H9 (cell line): ENCODE measurements at places on chromosomes 2 and 18. TPM values are rescaled to one million over a fixed set of nuclear protein-coding genes. Genes with fewer than 3 reads are reported as not detected.

GREB1L gene
- total RNA-seq, result 2.1 and 2.7 TPM in 2 replicates

COX7A2L gene
- total RNA-seq, result 102 and 103 TPM in 2 replicates

DNA sequence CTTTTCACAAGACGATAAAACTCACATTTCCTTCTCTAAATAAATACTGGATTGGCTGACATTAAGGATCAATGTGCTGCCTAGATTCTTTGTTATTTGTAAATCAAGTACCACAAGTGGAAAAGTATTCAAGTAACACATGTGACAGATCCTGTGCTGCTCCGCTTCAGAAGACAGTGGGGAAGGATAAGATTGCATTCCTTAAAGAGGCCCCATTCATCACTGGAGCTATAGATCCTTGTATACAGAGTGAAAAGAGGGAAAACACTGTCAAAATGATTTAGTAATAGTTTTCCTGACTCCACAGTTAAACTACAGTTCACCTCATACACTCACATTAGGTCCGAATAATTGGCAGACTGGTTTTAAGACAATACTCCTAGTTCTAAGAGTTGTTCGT lies 108.0 kb upstream of the CSRNP3 start:
- no peak for DNase-seq

DNA sequence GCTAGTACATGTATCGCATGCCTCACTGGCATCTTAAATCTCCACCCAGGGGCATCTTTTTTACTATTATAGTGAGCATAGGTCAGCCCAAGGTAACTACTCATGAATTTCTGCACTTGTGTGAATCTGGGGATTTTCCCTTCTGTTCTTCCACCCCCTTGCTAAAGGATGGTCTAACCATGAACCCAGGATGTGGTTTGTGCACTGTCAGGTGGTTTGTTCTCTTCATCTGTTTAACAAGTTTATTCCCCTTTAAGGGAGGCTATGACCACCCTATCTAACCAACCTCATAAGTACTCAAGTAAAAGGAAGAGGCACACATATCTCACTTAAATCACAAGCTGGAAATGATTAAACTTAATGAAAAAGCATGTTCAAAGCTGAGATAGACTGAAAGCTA lies 243.0 kb downstream of the RPRM start:
- no peak for DNase-seq

- no peak for DNase-seq
Observed at GRCh38 chr2:181904022-181904632, 12.6 kb downstream of the ITPRID2 start.

DNA sequence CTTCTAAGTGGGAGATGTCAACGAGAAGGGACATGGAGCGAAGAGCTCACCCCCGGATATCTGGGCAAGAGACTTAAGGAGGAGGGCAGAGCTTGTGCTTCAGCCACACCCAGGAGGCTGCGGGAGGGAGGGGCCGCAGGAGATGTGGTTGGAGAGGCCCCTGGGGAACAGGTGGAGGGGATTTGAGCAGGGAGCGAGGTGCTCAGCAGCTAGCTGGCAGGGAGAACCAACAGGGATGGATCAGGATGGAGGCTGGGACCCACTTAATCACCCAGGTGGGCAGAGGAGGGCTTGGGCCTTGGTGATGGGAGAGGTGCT lies 78.3 kb downstream of the MBP start:
- DNase-seq, result no peak

ZNF142 gene
- 41.4 and 43.4 TPM in 2 replicates for total RNA-seq

DNA sequence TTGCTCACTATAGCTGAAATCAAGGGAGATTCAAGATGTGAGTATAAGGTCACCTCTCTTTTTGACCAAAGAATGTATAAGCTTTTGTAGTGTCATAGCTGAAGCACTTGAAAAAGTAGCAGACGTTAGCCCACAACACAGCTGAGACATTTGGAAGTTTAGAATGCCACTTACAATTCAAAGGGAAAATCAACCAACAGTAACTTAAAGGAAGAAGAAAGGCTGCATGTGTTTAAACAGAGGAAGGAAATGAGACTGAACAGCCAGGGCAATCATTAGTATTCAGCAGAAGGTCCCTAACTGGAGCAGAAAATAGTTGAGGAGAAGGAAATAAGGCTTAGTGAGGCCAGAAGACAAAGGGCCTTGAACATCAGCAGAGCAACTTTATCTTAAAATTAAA lies 23.5 kb upstream of the SCG2 start:
- no peak for DNase-seq

KHK gene
- 12.1 and 12.2 TPM in 2 replicates for total RNA-seq

- DNase-seq, result no peak
Observed at GRCh38 chr18:49032189-49032584, 81.4 kb upstream of the SMAD7 start.

LHCGR gene
- total RNA-seq, result 0.33 and 0.44 TPM in 2 replicates

DNA sequence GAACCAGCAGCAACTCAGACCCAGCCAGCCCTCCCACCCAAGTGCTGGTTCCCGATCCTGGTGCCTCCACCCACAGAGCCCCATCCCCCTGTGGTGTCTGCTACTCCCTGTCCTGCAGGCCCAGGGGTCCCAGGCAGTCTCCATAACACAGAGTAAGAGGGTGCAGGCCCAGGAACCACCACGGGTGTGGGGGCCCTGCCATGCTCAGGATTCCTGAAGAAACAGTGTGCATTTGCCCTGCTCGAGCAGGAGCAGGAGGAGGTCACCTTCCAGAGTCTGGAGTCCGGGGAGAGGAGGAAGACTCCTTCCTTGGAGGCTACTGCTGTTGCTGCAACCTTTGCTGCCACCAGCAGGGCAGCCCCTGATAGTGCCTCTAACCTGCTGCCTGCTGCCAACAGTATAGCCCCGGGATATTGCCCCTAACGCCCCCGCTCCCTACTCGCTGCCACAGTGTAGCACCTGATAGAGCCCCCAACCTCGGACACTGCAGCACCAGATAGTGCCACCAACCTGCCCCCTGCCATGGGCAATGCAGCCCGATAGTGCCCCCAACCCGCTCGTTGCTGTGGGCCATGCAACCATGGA lies 46.8 kb upstream of the ANKRD62 start:
- DNase-seq, result no peak

ARL6IP6 gene
- total RNA-seq, result 27.3 and 34.4 TPM in 2 replicates

DNA sequence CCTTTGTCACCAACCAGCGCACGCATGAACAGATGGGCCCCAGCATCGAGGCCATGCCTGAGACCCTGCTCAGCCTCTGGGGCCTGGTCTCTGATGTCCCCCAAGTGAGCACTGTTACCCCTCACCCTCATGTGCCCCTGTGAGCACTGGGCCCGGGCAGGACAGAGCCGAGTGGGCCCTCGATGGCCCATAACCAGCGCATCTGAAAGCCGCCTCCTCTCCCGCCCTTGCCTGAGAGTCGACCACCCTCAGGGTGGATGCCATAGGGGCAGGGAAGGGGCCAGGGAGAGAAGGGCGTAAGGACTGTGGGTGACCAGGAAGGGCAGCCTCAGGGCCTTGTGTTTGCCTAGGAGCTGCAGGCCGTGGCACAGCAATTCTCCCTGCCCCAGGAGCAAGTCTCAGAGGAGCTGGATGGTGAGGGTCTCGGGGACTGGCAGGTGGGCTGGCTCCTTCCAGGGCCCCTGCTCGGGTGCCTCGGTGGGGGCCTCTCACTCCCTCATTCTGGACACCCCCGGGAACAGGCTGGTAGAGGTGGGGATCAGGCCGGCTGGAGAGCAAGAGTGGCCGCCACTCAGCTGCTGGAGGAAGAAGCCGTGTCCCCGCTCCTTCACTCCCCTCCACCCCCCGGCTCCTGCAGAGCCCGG lies 2.1 kb downstream of the PROM2 start:
- no peak for DNase-seq

DNA sequence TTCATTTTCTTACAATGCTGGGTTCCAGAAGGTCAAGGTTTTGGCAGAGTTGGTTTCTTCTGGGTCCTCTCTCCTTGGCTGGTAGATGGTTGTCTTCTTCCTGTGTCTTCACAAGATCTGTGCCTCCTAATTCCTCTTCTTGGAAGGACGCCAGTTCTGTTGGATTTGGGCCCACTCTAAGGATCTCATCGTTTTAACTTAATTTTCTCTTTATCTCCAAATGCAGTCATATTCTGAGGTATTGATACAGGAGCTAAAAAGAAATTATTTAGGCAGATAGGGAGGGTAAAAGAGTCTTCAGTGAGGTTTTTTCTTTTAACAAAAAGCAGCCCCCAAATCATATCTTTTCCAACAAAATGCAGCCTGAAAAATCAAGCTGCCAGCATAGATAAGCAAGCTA lies 998.4 kb downstream of the SOCS6 start:
- no peak for DNase-seq

WDR75 gene
- 70.6 and 80.6 TPM in 2 replicates for total RNA-seq

- no peak for DNase-seq
Observed at GRCh38 chr2:238264072-238264460, 24.2 kb upstream of the HES6 start.

GRCh38 chr2:79179036-79179435 lies 19.5 kb upstream of the REG3A start:
- no peak for DNase-seq

DNA sequence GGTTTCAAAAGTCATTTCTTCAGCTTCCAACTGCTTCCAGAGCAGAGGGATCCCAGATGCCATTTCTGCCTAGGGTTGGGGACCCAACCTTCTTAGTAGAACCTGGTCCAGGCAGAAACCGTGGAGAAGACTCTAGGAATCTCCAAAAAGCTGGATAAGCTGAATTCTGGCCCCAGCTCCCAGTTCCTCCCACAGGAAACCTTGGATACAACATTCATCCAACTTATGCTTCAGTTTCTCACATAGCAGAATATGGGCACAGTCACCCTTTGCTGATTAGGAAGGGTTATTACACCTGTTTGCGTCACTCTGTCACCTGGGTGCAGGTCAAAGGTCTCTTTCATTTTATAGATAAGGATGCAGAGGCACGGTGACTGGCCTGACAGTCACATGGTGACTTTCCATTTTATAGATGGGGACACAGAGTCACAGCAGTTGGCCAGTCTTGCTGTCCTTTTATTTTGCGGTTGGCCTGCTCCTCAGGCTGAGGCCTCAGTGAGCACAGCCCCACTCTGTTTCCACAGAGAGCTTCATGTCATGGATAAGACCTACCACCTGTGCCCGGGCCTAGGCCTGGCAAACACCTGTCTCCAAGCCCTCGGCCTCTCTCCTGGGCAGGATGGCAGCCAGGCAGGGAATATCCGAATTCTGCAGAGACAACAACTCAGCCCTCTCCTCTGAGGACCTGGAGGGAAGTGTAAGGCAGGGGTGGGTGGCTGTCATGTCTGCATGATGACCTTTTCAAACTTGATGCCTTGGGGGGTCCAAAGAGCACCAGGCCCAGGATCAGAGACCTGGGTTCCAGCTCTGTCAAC lies 148.8 kb downstream of the SMAD7 start:
- DNase-seq, result peak; percentile 6

- DNase-seq, result no peak
Observed at GRCh38 chr18:75211626-75211952, 992 bp downstream of the TSHZ1 start.

UPP2 gene
- not detected in 2 replicates for total RNA-seq

DNA sequence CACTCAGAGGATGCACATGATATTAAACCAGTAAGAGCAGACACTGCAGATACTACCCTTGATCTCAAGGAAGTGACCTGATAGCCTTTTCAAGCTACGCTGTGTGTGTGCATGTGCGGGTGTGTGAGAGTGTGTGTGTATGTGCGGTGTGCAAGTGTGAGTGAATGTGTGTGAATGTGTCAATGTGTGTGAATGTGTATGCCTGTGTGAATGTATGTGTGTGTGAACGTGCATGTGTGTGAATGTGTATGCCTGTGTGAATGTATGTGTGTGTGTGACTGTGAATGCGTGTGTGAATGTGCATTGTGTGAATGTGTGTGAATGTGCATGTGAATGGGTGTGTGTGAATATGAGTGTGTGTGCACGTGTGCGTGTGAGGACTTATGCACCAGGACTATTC lies 53.8 kb downstream of the KCNG2 start:
- no peak for DNase-seq

GRCh38 chr2:124649001-124649400 lies 623.9 kb downstream of the CNTNAP5 start:
- no peak for DNase-seq

DNA sequence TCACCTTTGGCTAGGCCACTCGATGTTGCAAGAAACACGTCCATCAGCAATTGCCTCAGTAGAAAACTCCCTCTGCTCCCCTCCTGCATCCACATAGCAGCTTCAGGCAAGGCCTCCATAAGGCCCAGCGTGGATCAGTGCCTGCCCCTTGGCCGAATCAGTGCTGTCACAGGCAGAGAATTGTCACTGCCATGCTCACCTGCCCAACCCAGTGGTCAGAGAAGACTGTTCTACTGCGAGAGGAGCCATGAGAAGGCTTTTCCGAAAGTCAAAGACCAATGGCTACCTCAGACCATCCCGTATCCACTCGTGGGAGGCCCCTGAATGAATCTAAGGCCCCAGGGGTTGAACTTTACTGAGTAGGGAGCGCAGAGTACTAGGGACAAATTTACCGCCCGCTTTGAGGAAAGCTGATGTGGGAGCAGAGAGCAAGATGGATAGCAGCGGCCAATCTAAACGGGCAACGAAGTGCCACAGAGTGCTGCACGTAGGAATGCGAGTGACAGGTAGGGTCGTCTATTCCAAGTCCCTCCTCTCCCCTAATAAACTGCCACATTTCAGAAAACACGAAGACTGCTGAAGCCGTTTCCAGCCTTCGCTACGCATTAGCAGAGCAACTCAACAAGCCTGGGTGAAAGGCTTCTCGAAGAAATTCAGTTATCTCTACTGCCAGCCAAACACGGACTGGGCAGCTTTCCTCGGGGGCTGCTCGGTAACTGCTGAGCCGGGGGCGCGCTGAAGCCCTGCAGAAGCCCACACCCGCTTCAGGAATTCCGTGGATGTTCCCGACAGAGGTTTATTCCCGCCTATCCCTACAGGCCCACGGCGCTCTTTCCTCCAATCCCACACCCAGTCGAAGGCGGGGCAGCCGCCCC lies 968 bp upstream of the RALBP1 start:
- peak; percentile 29 for DNase-seq

DNA sequence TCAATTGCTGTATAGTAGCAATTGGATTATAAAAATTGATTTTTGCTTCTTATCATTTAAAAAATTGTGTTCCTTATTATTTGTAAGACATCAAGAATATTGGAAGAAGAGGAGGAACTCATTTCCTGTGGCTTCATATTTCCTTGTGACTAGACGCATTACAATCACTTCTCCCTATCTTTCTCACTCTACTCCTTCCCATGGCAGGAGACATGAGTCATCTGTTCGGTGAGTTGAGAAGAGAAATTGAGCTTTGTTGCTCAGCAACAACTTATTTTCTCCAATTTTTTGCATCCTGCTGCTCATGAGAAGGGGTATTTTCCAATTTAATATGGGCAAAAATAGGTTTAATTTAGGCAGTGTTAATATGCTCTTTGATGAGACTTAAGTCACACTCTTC lies 1783.9 kb downstream of the SUCLG1 start:
- DNase-seq, result no peak
